Omental fat pad (tissue), 4 donors: ENCODE measurements at places on chromosomes 1 and 21.

DNA sequence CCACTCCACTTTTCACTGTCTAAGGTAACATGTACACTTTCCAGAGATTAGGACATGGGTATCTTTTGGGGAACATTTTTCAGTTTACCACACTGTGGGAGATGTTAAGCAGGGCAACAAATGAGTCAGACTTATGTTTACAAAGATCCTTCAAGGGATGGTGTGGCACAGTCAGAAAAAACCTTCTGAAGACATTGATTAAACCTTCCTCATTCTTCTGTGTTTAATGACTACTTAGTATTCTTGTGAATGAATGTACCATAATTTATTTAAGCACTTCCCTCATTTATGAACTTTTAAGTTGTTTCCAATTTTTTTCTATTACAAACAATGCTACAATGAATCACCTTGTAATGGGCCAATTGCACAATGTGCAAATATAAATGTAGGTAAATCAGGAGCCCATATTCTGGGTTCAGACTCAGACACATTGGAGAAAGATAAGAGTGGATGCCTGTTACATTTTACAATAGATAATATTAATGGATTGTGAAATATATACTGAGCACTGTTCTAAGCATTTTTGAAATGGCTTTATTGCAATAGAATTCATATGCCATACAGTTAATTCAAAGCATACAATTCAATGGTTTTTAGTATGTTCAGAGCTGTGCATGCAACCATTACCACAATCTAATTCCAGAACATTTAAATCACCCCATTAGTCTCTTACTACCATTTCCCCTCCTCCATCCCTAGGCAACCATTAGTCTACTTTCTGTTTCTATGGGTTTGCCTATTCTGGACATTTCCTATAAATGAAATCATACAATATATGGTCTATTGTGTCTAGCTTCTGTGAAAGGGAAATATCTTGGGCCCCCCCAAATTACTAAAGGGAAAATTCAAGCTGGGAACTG, 1.9 kb upstream of the SFT2D2 start:
- no peak for DNase-seq

- no peak for DNase-seq
Measured at GRCh38 chr1:64623750-64624191, 121.1 kb upstream of the RAVER2 start.

DNA sequence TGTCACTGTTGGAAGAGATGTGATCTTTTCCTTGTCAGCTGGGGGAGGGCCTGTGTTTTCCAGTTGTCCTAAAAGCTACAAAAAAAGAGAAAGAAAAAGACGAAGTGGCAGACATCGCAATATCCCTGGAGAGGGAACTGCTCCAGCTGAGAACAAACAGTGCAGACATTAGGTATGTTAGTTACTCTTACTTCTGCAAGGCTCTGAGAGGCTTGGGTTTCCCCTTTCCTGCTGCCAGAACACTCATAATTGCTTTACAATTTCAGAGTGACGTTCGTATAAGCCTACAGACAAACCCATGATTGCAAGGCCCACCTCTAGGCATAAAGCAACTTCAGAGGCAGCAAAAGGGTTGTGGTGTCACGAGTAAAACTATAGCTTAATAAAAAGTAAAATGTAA, 31.1 kb downstream of the CD160 start:
- no peak for DNase-seq

DNA sequence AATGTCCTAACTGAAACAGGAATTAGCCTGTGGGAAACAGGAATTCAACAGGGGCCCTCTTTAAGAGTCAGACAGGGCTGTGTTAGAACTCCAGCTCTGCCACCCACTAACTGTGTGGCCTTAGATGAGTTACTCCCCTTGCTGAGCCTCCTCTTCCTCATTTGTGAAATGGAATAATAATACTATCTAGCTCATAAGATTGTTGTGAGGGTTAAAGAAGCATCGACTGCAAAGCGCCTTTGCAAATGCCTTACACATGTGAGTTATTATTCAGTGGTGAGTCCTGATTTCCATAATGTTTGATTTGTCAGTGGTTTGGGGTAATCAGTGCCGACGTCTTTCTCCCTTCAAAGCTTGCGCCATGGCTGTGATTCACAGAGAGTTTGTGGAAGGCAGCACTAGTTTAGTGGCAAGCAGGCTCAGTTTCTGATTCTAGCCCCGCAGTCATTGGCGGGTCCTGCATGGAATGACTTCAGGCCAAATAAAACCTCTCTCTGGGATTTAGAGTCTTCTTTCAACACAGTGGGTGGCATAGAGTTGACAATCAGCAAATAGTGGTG, 388.5 kb downstream of the PLPP3 start:
- DNase-seq: no peak

DNA sequence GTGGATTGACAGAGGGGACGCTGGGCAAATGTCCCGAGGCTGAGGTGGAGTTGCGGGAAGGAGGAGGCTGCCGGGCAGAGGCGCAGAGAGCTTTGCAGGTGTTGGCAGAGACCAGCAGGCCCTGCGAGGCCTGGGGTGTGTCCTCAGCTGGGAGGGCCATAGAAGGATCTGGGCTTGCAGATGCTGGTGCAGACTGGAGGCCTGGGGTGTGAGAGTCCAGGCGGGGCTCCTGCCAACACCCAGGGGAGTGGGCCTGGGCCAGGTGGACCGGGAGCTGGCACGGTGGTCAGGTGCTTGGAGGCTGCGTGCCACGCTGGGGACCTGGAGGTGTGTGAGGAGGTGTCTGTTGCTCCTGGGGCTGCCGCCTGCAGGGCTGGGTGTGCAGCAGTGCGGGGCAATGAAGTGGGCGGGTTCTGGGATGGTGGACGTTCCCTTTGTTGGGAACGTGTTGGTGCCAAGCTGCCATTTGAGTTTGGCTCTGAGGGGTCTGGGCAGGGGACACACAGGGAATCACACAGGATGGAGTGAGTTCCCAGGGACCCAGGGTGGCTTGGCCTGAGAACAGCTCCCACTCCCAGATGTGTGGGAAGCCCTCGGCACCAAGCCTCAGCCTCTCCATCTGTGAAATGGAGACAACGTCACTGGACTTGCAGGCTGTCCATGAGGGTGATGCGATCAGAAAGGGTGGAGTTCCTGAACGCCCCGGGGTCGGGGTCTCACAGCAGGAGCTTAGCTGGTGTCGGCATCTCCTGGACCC, 39.9 kb upstream of the POFUT2 start:
- no peak for DNase-seq

- DNase-seq: no peak
Measured at GRCh38 chr21:29940361-29940760, 565 bp upstream of the GRIK1 start.

DNA sequence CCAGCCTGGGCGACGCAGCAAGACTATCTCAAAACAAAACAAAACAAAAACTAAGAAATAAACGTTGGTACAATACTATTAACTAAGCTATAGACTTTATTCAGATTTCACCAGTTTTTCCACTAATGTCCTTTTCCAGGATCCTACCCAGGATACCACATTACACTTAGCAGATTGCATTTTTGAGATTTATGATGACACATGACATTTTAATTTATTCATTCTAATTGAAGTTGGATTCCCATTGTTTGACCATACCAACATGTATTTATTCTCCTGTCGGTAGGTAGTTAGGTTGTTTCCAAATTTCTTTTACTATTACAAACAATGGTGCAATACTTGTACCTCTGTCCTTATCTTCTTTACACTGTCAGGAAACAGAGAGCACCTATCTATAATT, 6.8 kb upstream of the KLF17 start:
- DNase-seq: no peak

GRCh38 chr1:86258101-86258500, 101.5 kb upstream of the COL24A1 start:
- DNase-seq: no peak

GRCh38 chr1:177561436-177561835, 390.7 kb downstream of the BRINP2 start:
- DNase-seq: no peak

DNA sequence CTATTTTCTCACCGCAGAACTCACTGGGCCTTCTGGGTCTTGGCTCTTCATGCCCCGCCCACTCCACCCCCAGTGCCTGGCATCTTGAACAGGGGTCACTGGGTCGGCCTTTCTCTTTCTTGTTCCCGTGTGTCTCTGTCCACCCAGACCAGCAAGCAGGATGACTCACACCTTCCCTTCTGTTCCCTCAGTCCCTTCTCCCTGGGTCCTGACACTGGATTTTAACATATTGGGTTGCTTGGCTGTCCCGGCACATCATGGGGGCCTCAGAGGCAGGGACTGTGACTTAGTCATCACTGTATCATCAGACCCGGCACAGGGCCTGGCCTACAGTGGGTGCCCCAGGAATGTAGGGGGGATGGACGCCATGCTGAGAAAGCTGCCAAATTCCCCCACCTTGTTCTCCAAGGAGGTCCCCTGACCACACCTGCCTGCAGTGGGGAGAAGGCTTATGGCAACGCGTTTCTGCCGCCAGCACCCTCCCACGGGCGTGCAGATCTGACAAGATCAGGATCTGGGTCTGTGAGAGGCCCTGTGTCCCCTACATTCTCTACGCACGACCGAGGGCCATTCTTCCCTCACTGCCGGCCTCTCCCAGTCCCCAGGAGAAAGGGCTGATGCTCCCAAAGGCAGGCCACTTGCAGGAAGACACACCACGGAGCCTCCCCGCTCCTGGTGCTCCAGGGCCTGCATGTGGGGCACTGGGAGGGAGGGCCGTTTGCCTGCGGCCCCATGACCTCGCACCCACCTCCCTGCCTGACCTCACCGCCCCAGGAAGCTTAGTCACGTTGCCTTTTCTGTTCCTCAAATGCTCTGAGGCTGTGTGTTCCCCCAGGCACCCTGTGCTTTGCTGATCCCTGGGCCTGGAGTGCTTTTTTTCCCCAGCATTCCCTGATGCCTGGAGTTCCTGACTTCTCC, 157.2 kb upstream of the TMEM51 start:
- DNase-seq: peak; percentile 28

DNA sequence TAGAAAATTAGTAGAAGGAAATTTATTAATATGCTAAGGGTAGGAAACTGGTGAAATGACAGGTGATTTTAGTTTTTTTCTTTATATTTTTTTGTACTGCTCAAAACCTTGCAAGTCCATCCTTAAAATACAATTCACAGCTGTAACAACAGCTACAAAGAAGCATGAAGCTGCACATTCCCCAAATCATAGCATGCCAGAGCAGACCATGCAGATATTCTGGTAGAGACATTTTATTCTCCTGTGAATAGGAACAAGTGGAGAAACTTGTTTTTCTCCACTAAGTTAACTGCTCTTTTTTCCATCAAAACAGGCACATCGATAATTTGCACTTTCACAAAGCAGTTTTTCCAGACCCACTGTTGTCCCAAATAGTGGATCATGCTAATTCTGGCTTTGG, 1125.7 kb downstream of the BRINP3 start:
- DNase-seq: no peak

- no peak for DNase-seq
Measured at GRCh38 chr21:44812640-44813039, 5.2 kb downstream of the SUMO3 start.

DNA sequence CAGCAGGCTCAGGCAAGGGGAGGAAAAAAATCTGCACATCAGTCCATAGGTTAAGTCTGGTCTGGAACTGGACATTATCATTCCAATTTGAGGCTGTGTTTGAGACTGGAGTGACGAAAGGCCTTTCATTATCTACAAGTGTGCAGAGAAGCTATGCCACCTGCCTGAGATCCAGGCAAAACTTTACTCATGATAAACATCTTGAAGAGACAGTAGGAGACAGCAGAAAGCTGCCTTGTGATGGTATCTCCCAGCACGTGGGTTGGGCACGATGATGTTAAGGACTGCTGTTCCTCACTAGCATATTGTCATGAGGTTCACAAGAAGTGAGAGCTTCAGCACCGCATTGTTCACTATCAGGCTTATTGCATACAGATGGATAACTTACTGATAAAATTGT, 126.4 kb downstream of the PLXNA2 start:
- DNase-seq: no peak

- no peak for DNase-seq
Measured at GRCh38 chr1:219427403-219427802, 185.5 kb downstream of the ZC3H11B start.

DNA sequence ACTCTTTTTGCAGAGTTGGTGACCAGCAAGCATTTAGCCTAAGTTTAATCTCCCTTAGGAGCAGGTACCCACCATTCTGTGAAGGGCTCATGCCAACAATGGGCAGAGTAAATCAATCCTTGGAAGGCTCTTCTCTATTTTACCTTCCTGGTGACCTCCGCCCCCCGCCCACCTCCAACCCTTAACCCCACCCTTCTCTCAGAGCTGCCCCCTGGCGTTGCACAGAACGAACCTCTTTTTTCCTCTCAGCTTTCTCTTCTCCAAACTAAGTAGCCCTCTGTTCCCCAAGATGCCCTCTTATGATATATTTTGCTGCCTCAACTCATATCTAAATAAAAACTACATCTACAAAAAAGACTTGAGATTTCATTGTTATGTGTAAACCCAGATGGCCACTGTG, 186.8 kb downstream of the SEC16B start:
- no peak for DNase-seq

GRCh38 chr1:35454616-35455015, 102.6 kb downstream of the KIAA0319L start:
- no peak for DNase-seq

DNA sequence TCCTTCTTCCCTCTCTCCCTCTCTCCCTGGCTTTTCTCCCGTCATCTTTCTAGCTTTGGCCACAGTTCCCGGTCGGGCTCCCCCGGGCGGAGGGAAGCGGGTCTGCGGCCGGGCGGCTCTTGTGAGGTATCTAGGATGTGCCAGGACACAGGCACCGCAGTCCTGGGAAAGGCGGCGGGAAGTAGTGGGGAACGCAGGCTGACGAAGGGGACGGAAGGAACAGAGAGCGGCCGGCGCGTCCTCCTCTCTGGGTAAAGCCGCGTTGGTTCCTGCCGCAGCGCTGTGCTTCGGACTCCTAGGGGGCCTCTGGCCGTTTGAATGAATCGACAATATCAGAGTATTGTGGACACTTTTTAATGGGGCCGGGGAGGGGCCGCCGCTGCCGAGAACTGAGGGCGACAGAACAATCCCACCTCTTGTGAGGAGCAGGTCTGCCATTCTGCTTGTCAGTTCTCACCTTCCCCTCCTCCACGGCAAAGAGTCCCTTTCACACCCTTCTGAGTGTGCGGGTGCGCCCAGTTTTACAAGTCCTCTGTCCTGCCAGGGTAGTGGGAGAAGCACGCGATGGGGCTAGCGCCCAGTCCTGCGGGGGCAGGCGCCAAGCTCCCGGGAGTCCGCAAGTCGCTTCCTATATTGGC, 1.2 kb upstream of the LHX9 start:
- DNase-seq: no peak
